ENCODE measurements at places on chromosomes 5 and 9.

DNA sequence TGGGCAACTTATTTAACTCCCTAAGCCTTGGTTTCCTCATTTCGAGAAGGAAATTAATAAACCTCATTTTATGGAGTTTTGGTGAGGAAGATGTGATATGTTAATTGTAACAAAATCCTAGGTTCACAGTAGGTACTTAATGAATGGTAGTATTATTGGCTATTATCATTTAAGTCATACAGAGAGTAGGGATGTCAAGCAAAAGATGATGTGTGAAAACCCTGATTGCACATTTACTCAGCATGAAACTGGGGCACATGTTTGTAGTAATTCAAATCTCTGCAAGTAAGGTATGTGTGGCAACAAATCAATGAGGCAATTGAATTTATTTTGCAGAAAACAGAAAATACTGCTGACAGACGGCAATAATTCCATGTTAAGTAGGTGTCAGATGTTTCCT lies 127.3 kb downstream of the CSNK1G3 start:
- no peak for DNase-seq

DNA sequence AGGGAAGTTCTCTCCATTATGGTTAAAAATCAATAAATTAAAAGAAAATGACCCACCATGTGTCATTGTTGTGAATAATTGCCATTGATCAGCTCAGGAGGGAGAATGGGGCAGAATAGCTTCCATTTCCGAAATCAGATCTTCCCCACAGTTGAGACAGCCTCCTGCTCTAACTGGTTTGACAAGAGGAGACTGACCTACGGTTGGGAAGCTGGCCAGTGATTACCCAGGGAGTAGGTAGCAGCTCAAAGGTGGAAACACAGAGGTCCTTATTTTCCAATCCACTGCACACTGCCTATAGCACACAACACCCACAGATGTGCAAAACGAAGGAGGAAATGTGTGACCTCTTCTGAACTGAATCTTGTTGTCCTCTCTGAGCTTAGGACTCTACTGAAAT lies 69.0 kb upstream of the DAPK1 start:
- no peak for DNase-seq

DNA sequence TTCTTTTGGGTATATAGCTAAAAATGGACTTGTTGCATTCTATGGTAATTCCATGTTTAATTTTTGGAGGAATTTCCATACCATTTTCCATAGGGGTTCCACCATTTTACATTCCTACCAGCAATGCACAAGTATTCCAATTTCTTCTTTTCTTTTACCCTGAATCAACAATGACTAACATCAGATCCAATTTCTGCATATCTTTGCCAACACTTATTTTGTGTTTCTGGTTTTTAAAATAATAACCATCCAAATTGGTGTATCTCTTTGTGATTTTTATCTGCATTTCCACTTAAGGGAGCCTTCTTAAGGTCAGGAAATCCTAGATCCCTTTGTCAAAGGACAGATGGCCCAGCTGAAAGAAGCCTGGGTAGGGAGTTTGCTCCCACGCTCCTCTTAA lies 29.5 kb upstream of the SMU1 start:
- no peak for DNase-seq

DNA sequence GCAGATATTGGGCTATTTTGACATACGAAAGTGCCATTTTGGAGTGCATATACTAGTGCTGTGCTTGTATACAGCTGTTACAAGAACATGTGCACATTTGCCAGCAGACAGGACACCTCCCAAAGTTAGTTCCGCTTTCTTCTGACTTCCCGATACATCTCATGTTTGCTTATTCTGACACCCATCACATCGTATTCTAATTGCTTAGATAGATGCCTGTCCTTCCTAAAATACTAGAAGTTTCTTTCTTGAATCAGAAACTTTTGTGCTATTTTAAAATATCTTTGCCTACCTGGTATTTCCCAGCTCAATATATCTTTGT lies 177.8 kb downstream of the TTLL11 start:
- DNase-seq, result no peak

- DNase-seq, result no peak
Measured at GRCh38 chr5:111398013-111398412, 114.3 kb downstream of the STARD4 start.

DNA sequence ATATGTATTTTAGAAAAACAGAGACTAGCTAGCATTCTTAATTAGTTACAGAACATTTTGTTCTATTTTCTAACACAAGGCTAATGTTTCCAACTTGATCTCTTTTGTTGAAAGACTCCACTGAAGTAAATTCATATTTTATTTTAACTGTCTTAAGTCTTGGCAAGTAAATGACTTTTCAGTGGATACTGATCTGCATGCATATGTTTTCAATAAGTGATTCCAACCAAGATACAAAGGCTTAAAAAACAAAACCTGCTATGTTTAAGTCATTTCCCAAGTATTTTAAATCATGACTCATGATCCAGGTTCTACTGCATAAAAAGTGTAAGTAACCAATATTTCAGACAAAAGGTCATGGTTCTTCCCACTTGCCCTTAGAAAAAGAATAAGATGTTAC lies 5.7 kb downstream of the CDO1 start:
- no peak for DNase-seq

DNA sequence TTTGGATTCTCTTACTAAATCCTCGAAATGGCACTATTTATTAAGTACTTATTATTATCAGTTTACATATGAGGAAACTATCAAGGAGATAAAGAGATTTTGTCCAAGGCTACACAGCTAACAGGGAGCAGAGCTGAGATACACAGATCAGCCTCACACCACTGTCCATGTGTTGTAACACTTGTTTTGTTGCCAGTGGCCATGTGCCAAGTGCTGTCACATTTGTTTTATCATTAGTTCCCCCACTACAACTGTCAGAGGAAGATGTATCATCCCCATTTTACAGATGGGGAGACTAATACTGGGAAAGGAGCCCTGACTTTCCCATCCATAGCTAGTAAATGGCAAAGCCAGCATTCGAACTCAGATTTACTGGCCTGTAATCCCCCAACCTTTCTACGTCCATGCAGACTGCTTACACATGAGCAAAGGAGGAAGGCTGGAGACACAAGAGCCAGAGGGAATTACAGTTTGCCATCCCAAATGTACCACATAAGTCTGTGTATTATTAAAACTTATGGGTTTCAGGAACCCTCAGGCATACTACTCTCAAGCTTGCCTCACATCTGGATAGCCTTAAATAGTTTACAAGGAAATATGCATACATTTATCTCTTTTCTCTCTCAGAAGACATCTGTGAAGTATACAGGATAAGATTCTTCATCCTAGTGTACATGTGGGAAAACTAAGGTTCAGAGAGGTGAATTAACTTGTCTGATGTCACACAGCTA lies 25.1 kb downstream of the PAPPA start:
- no peak for DNase-seq

DNA sequence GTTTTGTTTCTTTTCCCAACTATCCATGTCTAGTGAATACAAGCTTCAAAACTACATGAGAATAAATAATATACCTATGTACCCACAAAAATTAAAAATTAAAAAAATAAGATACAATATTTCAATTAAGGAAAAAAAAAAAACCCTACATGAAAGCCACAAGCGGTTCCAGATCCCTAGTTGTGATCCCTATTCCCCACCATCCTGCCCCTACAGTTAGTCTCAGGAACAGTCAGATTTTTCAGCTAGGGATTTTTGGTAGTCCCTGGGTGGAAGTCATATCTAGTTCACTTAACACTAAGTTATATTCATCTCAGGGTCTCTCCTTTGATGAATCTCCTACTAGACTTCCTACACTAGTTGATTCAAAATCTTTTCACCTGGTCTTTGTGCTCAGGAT lies 18.5 kb upstream of the PCDHB1 start:
- no peak for DNase-seq

GRCh38 chr9:86529496-86530275 lies 175.5 kb upstream of the TUT7 start:
- no peak for DNase-seq

All from stimulated activated CD4-positive, alpha-beta T cell treated with anti-CD3 and anti-CD28 coated beads, Interleukin-12 subunit alpha, Interleukin-12 subunit beta, amount 100 ng/mL, for 24 hours (primary cell).